Activated CD8-positive, alpha-beta memory T cell treated with anti-CD3 and anti-CD28 coated beads for 1 hour (primary cell): ENCODE measurements at places on chromosomes 3 and 15.

DNA sequence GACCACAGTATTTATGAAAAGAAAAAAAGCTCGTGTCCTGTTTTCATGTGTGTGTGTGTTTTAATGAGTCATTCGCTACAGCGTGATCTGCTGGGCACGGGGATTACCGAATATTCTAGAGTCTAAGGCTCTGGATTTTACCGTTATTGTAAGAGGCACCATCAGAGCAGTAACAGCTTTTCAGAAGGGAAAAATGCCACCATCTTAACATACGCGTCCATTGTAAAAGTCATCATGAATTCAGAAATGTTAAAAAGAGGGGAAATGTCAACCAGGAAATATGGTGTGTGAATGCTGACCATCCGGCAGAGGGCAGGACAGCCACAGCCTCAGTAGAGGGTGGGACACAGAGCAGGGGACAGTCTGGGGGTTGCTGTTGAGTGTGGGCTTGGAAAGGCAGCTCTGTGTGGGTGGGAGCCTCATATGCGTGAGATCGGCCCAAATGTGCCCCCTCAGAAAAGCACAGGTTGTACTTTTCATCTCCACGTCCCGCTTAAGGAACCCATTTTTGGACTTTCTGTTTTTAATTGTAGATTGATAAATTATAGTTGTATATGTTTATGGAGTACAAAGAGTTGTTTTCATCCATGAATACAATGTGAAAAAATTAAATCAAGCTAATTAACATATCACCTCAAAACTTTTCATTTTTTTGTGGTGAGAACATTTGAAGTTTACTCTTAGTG, 69.6 kb downstream of the ASB7 start:
- no peak for DNase-seq

DNA sequence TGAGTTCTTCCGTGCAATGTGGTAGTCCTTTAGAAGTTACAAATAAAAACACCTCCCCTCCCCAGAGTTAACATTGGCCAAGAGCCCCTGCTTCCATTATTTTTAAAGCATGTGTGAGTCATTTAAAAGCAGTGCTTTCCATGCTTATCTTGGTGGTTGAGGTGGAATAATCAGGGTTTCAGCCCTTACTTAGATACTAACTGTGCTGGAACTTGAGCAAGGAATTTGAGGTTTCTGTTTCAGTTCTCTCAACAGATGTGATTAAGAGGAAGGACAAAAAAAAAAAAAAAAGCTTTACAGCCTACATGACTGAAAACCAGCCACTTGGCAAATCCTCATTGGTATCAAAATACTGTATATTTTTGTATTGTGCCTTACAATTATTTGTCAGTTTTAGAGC, 64.5 kb downstream of the CGNL1 start:
- no peak for DNase-seq

GRCh38 chr3:138921316-138922292, 25.3 kb downstream of the FOXL2 start:
- no peak for DNase-seq

DNA sequence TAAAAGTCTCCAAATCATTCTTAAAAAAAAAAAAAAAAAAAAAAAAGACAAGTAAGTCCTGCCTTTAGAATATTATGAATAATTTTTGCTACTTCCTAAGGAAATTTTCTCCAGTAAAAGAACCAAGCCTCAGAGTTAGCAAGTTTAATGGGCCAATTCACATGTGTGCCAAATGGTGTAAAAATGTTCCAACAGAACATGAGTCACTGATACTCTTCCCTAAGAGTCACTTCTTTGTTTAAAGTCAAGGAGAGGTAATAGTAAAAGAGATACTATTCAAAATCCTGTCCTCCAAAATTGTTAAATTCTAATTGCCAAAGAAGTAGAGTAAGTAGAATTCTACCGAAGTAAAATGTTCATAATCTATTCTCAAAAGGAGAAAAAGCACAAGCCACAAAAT, 17.7 kb upstream of the CPA3 start:
- no peak for DNase-seq

DNA sequence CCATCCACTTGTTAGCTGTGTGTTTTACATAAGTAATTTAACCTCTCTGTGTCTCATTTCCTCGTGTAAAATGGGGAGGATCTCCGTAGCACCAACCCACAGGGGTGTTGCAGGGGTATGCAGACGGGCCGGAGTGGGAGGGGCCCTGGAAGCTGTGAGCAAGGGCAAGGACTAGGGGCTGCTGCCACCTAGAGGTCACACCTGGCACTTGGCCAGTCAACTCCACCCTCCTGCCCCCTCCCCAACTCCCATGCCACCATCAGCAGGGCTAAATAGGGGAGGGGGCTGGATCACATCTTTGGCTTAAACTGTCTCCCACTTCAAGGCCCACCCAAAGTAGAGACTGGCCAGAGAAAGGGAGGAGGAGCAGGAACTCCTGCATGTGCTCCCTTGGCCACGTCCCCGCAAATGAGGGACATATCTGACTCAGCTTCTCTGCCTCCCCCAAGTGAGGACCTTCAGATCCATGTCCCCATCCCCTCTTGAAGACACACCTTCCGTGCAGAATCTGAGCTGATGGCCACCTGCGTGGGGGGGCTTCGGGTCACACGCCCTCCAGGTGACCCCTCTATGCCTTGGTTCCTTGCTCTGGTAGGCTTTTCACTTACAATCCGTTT, 2.6 kb downstream of the CCDC9B start:
- peak; percentile 40 for DNase-seq

DNA sequence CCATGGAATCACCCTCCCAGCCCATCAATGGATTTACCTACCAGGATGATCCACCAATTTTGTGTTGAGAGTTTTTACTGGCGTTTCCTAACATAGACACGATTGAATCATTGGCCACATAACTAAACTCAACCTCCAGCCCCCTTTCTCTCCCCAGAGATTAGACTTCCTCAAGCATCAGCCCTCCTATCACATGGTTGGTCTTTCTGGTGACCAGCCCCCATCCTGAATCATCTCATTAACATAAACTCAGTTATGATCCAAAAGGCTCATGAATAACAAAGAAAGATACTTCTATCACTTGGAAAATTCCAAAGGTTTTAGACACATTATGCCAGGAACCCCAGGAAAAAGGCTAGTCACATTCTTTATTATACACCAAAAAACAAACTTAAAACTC, 21.2 kb downstream of the PRKAR2A start:
- no peak for DNase-seq

GRCh38 chr15:48722764-48723661, 77.5 kb upstream of the FBN1 start:
- DNase-seq = no peak

DNA sequence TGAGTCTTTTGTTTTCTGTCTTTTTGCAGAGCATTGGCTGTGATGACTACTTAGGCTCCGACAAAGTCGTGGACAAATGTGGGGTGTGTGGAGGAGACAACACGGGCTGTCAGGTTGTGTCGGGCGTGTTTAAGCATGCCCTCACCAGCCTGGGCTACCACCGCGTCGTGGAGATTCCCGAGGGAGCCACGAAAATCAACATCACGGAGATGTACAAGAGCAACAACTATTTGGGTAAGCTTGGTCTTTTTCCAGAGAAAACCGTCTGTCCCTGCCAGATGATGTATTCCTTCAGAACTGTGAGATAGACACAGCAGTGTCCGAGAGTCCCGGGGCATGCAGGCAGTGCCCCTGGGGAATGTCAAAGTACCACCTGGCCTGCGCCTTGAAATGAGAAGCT, 149.9 kb upstream of the NR2E3 start:
- DNase-seq = no peak

GRCh38 chr3:189554868-189555557, 76.2 kb upstream of the TP63 start:
- no peak for DNase-seq

DNA sequence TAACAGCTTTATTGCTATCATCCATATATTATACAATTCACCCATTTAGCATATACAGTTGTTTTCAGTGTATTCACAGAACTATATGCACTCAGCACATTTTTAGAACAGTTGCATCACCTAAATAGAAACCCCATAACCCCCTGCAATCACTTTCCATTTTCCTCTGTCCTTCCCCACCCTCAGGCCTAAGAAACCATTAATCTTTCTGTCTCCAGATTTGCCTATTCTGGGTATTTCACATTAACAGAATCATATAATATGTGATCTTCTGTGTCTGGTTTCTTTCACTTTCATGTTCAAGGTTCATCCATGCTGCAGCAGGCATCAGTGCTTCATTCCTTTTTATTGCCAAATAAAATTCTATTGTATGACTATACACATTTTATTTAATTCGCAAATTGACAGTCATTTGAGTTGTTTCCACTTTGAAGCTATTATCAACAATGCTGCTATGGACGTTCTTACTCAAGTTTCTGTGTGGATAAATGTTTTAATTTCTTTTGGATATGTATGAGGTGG, 39.8 kb downstream of the ADAMTS17 start:
- no peak for DNase-seq

- no peak for DNase-seq
Observed at GRCh38 chr15:101316529-101316928, 21.5 kb upstream of the SNRPA1 start.

DNA sequence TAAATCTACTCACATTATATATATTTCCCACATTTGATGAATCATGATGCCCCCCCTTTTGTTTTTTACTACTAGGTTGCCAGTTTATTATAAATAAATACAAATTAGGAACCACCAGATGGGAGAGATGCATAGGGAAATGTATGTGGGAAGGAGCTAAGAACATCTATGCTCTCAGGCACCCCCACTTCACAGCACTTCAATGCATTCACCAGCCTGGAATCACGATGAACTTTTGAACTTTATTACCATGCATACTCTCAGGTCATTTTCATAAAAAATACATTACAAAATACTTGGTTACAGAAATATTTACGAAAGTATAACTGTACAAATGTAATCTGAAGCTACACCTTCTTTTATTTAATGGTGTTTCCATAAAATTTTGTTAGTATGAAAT, 988.0 kb upstream of the EPHA6 start:
- DNase-seq = no peak

GRCh38 chr3:95750097-95750496, 1064.3 kb upstream of the EPHA6 start:
- DNase-seq = no peak

DNA sequence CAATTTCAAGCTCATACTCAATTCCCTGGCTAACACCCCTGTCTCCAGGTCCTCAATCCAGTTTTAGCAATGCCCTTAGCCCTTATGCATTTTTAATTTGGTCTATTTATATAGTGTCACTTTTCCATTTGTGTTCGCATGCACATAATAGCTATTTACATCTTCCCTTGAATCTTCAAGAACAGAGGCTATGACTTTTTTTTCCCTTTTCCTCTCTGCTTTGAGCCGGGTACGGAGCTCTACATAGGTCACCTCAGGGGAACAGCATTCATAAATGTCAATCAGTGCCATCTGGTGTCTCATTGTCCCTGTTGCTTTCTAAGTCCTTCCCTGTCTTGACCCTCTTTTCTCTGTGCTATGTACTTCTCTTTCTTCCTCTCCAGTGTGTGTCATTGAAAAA, 26.5 kb upstream of the ACTC1 start:
- no peak for DNase-seq

DNA sequence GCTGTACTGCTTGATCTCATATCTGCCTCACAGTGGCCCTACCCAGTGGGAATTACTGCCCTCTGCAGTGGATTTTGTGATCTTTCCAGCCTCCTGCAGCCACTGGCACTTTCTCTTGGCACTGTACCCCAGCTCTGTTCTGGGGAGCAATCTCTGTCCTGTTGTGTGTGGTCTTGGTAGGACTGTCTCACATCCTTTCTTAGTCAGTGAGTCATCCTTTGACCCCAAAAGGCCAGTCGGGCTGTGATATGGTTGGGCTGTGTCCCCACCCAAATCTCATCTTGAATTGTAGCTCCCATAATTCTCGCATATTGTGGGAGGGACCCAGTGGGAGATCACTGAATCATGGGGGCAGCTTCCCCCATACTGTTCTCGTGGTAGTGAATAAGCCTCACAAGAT, 133.3 kb upstream of the TPM1 start:
- no peak for DNase-seq

- no peak for DNase-seq
Observed at GRCh38 chr3:191761906-191762305, 300.9 kb downstream of the PYDC2 start.

- no peak for DNase-seq
Observed at GRCh38 chr3:110664148-110664547, 407.5 kb upstream of the NECTIN3 start.

- no peak for DNase-seq
Observed at GRCh38 chr3:142602619-142603385, 6.6 kb downstream of the PLS1 start.

DNA sequence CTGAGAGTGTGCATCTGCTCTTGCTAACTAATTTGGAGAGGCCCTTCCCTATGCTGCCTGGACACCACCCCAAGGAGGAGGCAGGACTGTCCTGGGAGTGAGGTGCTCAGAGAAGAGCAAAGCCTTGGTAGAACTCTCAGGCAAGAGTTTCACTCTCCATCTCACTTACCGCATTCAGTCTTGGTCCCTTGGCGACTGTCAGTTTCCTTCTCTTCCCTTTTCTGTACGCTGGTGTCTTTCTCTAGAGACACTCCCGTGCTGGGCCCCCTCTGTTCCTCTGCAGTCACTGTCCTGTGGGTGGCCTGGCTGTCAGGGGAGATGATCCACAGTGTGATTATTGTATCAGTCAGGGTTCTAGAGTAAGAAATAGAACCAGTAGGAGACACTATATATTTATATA, 44.0 kb downstream of the IDH2 start:
- no peak for DNase-seq

- DNase-seq = peak; percentile 11
Observed at GRCh38 chr15:66912001-66912400, 153.4 kb upstream of the SMAD3 start.

DNA sequence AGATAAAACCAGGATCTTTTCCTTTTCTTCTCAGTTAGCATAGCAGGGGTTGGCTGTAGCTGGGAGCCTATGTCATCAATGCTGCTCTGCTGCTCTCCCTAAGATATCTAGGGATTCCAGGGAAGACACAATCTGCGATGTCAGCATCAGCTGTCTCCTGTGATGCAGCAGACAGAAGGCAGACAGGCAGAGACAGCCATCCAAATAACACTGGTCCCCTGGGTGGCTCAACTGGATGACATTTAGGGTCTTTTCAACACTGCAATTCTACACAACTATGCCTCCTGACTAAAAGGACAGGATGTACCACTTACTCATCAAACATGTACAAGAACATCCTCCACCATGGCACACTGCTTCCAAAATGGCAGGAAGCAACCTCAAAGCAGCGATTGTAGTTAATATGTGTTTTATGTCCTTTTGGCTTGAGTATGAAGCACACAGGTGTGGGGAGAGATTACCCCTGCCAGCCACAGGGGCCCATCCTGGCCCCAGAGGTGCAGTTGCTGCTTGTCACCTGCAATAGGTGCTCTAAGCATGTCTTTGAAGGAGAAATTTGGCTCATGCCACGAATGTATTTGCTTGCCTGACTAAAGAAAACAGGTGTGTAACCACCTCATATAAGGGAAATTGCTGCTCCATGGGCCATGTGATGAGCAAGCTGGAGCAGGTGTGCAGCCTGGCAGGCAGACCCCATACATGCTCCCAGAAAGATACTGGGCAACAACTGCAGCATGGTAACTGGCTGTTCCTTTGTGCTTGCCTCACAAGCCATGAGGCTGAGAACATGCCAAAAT, 357.8 kb downstream of the VPS13C start:
- no peak for DNase-seq

- DNase-seq = no peak
Observed at GRCh38 chr15:48355377-48355776, 24.1 kb downstream of the DUT start.

- DNase-seq = no peak
Observed at GRCh38 chr3:179146911-179147513, 1.1 kb upstream of the PIK3CA start.

- no peak for DNase-seq
Observed at GRCh38 chr3:24278543-24278942, 216.1 kb downstream of the THRB start.
